ENCODE measurements at places on chromosomes 3 and 15.
A peak's percentile ranks its signal among the peaks of the same experiment; 100 is the strongest.

- H3K27me3 ChIP-seq: no peaks in the 10 kb centered on the region
- no peak for DNase-seq
- no peaks in the 10 kb centered on the region for H3K4me1 ChIP-seq
- no peak overlapping the region for H3K27ac ChIP-seq
- no peaks in the 10 kb centered on the region for H3K36me3 ChIP-seq
- H3K4me3 ChIP-seq: no peak overlapping the region
These were observed 39.5 kb downstream of the MECOM start for GRCh38 chr3:169623971-169624370.

DNA sequence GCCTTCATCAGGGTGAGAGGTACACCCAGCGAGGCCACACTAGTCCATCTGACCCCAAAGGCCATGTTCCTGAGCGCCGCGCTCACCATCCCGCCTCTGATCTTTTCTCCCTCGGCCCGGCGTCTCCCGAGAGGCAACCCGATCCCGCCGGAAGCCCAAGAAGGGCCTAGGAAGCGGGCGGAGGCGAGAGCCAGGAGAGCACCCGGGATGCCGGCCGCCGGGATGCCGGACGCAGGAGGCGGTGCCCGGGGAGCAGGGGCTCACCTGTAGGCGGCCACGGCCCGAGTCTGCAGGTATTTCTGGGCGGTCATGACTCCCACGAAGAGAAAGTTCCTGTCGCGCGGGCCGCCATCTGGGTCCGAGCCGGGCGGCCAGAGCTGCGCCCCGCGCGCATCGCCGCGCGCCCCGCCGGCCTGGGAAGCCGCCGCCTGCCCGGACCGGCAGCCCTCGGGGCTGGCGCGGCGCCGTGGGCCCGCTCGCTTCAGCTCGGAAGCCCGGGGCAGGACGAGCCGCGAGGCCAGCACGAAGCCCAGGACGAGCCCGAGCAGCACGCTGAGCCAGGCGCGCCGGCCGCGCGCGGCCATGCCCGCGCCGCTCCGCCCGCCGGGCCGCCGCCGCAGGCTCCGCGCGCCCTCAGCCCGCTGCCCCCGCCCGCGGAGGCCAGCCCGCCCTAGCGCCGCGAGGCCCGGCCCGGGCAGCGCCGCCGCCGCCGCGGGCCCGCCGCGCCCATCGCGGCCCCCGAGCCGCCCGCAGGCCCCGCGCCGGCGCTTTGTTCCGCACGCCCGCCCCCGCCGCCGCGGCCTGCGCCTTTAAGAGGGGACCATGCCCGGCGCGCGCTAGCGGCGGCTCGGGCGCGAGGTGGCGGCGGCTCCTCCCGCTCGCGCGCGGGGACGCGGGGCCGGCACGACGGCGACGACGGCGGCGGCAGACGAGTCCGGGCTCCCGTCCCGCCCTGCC, 697 bp downstream of the CHSY1 start:
- H3K27me3 ChIP-seq: no peaks in the 10 kb centered on the region
- H3K4me1 ChIP-seq: peaks cover 54% of the 10 kb centered on the region
- peak overlapping the region; percentile 82 for H3K27ac ChIP-seq
- peak; percentile 74 for DNase-seq
- peak overlapping the region; percentile 89 for H3K4me3 ChIP-seq

GRCh38 chr3:13112521-13113345, 39.5 kb upstream of the IQSEC1 start:
- H3K4me1 ChIP-seq: peaks cover 12% of the 10 kb centered on the region
- no peak overlapping the region for H3K4me3 ChIP-seq
- no peak overlapping the region for H3K27ac ChIP-seq
- peak; percentile 41 for DNase-seq

GRCh38 chr3:45590256-45590655, 4.3 kb upstream of the LIMD1 start:
- no peaks in the 10 kb centered on the region for H3K36me3 ChIP-seq
- H3K4me3 ChIP-seq: no peak overlapping the region
- no peak overlapping the region for H3K27ac ChIP-seq
- H3K4me1 ChIP-seq: peaks cover 15% of the 10 kb centered on the region
- DNase-seq: no peak

DNA sequence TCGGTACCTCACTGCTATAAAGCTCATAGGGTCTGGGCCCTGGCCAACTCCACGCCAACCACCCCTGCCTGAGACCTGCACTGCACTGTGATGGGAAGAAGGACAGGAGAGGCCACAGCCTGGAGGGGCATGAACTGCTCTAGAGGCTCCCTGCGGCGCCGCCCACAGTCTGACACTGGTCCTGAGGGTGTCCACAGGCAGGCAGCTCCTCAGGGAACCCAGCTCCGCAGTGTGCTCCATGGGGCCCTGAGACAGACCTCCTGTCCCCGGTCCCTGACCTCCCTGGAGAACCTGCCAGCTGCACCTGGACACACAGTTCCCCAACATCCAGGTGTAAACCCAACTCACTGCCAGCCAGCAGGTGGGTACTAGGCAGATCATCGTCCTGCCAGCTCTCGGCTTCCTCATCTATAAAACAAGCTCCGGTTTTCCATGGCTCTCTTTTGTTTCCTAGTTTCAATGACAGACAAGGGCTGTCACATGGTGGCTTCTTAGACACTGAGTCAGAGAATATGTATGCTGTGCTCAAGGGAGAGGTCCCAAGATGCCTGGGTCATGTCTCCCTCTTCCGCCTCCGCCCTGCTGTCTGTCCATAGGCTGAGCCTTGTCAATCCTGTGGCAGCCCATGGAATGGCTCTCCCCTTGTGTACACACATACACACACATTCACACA, 5.1 kb upstream of the HAPLN3 start:
- H3K27me3 ChIP-seq: no peaks in the 10 kb centered on the region
- no peak for DNase-seq
- H3K4me3 ChIP-seq: no peak overlapping the region
- H3K27ac ChIP-seq: peak overlapping the region; percentile 87
- peaks cover 63% of the 10 kb centered on the region for H3K36me3 ChIP-seq

DNA sequence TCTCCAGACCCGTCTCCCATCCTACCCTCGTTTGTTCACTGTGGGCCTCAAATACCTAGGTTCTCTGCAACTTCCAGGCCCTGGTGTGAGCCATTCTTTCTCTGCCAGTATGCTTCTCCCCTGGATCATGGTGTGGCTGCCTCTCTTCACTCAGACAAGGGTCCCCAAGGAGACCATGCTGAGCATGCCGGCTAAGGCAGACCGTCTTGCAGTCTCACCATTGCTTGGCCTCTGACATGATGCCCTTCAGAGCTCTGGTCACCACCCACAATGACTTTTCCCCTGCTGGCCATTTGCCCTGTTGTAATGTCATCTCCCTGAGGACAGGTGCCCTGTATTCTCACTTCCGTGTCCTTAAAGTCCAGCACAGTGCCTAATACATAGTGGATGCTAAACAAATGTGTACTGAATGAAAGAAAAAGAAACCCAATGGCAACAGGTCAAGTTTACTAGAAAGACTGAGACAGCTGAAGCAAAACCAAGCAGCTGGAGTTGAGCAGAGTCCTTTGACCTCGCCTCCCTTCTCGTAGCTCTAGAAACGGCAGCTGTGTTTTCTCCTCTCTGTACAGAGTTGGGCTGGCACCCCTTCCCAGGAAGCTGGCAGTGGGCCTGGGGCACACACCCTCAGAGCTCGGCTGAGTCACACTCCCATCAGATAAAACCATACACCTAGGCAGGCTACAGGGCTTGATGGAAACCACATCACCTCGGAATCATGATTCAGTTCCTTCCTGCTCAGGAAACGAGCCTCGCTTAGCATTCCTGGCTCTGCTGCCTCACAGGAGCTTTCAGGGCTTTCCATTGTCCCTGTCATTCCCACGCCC, 8.6 kb downstream of the TLR9 start:
- H3K27ac ChIP-seq: peak overlapping the region; percentile 9
- no peaks in the 10 kb centered on the region for H3K4me1 ChIP-seq
- H3K27me3 ChIP-seq: no peaks in the 10 kb centered on the region
- DNase-seq: no peak

DNA sequence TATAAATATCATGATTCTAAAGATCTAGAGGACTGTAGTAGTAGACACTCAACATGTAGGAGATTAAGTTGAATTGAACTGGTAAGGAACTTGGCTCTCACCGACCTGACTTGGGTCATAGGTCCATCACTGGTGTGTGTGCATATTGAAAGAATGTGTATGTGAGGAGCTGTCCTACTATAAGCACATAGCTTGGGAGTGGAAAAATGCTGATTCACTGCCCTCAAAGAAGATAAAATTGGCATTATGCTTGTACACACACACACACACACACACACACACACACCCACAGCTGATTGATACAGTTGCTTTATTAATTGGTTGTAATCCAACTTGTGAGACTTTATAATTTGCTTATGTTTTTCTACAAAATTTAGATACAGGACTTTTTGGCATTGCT, 411.0 kb upstream of the NR2F2 start:
- no peak for DNase-seq
- H3K27ac ChIP-seq: no peak overlapping the region
- H3K4me1 ChIP-seq: no peaks in the 10 kb centered on the region

- H3K36me3 ChIP-seq: no peaks in the 10 kb centered on the region
- DNase-seq: no peak
- no peak overlapping the region for H3K4me3 ChIP-seq
- no peaks in the 10 kb centered on the region for H3K4me1 ChIP-seq
These were observed 51.6 kb upstream of the FSIP1 start for GRCh38 chr15:39834256-39834655.

- peak overlapping the region; percentile 74 for H3K27ac ChIP-seq
- no peaks in the 10 kb centered on the region for H3K36me3 ChIP-seq
- peak; percentile 70 for DNase-seq
- no peak overlapping the region for H3K4me3 ChIP-seq
- peaks cover 6% of the 10 kb centered on the region for H3K4me1 ChIP-seq
- H3K27me3 ChIP-seq: no peaks in the 10 kb centered on the region
These were observed 23.7 kb upstream of the GPD1L start for GRCh38 chr3:32082721-32083120.

DNA sequence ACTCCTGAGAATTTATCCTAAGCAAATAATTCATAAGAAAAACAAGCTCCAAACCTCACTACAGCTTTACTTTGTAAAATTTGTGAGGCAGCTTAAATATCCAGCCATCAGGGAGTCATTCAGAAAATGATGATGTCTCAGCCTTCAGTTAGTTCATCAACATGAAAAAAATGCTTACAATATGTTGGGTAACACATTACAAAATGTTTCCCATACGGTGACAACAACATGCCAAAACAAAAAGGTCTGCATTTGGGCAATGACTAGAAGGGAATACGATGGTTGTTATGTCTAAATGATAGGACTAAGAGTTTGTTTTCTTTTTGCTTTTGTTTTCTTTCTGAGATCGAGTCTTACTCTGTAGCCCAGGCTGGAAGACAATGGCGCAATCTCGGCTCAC, 47.0 kb upstream of the CFAP161 start:
- H3K36me3 ChIP-seq: no peaks in the 10 kb centered on the region
- H3K27me3 ChIP-seq: no peaks in the 10 kb centered on the region
- H3K4me1 ChIP-seq: no peaks in the 10 kb centered on the region
- no peak overlapping the region for H3K27ac ChIP-seq
- no peak for DNase-seq
- no peak overlapping the region for H3K4me3 ChIP-seq

GRCh38 chr3:72516361-72516760, 331.9 kb downstream of the SHQ1 start:
- H3K4me1 ChIP-seq: no peaks in the 10 kb centered on the region
- H3K36me3 ChIP-seq: no peaks in the 10 kb centered on the region
- H3K27ac ChIP-seq: no peak overlapping the region
- DNase-seq: no peak
- no peaks in the 10 kb centered on the region for H3K27me3 ChIP-seq

DNA sequence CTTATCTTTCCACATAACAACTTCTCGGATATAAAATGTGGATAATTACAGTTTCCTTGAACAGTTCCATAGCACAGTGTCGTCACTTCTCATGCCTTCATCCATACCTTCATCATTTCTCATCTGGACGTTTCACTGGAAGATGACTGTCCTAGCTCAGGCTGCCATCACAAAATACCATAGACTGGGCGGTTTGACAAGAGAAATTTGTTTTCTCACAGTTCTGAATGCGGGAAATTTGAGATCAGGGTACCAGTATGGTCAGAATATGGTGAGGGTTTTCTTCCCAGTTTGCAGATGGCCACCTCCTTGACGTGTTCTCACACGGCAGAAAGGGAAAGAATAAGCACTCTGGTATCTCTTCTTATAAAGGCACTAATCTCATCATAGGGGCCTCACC, 42.8 kb downstream of the TMEM108 start:
- H3K27me3 ChIP-seq: no peaks in the 10 kb centered on the region
- no peaks in the 10 kb centered on the region for H3K4me1 ChIP-seq
- no peaks in the 10 kb centered on the region for H3K36me3 ChIP-seq

DNA sequence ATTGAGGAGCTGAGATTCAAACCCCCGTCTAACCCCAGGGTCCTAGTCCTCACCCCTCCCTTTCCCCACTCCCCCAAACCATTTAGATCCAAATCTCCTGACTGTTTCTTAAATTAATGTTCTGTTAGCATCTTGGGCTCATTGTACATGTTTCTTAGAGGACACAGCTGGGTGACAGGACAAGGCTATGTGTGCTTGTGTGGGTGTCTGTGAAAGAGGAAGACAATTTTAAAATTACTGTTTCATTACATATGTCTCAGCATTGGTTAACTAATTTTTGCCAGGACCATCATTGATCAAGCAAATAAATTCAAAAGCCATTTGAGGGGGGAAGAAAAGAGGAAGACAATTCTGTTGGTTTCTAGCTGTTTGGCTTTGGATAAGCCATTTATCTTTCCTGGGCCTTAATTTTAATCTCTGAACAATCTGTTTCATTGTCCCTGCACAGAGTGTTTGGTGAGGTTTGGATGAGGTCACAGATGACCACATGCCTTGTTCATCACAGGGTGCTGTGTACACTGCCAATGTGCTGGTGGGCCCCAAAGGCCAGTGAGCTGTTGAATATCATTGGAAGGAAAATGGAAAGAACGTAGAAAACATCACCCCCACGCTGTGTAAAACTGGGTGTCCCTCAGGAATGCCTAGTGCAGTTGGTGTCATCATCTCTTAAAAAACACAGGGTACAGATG, 51.9 kb downstream of the RPLP1 start:
- H3K4me3 ChIP-seq: no peak overlapping the region
- no peak overlapping the region for H3K27ac ChIP-seq
- H3K4me1 ChIP-seq: no peaks in the 10 kb centered on the region
- DNase-seq: no peak
- H3K27me3 ChIP-seq: no peaks in the 10 kb centered on the region

- no peak overlapping the region for H3K4me3 ChIP-seq
- H3K27ac ChIP-seq: no peak overlapping the region
- no peak for DNase-seq
These were observed 530.8 kb downstream of the SHQ1 start for GRCh38 chr3:72317491-72317890.

GRCh38 chr15:25408929-25409328, 29.9 kb downstream of the UBE3A start:
- peaks cover 12% of the 10 kb centered on the region for H3K36me3 ChIP-seq
- no peaks in the 10 kb centered on the region for H3K4me1 ChIP-seq
- H3K27me3 ChIP-seq: no peaks in the 10 kb centered on the region
- H3K4me3 ChIP-seq: no peak overlapping the region
- DNase-seq: no peak

GRCh38 chr3:29152379-29152778, 128.5 kb upstream of the RBMS3 start:
- no peaks in the 10 kb centered on the region for H3K27me3 ChIP-seq
- no peaks in the 10 kb centered on the region for H3K36me3 ChIP-seq
- no peak for DNase-seq
- H3K27ac ChIP-seq: no peak overlapping the region

All from tibial artery (tissue), 4 donors.